Lung (tissue), 17 donors: ENCODE measurements at places on chromosomes 4 and X. TPM values are rescaled to one million over a fixed set of nuclear protein-coding genes. Genes with fewer than 3 reads are reported as not detected.

- DNase-seq = no peak
Measured at GRCh38 chrX:23792861-23793553, 10.0 kb downstream of the SAT1 start.

GRCh38 chrX:56069299-56069931 lies 162.7 kb upstream of the KLF8 start:
- DNase-seq = no peak

GRCh38 chrX:105608745-105609144 lies 213.6 kb upstream of the NRK start:
- DNase-seq = no peak

- DNase-seq = peak; percentile 68
Measured at GRCh38 chrX:70525733-70526132, 81.1 kb downstream of the DLG3 start.

The FAM149A gene
- 14.4 TPM for total RNA-seq
